ENCODE measurements at places on chromosomes 7 and 10. TPM values are rescaled to one million over a fixed set of nuclear protein-coding genes. Genes with fewer than 3 reads are reported as not detected.

Gene ARL5B
- polyA plus RNA-seq, result 45.6 TPM

Gene CPEB3
- polyA plus RNA-seq, result 4.0 TPM

- no peak for DNase-seq
Measured at GRCh38 chr7:92057375-92057774, 76.9 kb downstream of the CYP51A1 start.

DNA sequence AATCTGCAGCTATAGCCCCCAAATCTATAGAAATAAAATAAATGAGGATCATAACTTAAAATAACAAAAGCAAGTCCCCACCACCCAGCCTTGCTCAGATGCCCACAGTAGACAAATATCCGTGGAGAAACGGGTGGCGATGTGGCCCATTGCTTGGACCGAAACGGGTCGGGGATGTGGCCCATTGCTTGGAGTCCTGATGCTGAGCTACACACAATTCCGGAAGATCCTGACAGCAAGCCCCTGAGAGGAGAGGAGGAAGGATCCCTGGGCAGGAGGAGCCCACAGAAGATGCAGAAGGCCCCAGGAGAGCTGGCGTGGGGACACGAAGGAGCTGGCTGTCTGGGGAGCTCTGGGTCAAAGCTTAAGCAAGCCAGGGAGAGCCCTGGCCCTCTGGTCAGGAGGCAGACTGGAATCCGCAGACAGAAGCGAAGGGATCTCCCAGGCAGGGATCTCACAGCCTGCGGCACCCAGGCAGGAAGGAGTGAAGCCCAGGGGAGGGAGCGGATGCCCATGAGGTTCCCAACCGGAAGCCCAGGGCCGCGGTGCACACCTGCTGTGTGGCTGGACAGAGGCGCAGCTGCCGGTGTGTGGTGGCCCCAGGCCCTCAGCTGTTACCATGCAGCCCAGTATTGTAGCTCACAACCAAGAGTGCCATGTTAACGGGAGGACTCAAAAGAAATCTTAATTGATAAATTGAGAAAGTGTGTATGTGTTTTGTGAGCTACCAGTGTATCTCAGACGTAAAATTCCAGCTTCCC is 138.8 kb downstream of the ADARB2 start:
- DNase-seq, result no peak

DNA sequence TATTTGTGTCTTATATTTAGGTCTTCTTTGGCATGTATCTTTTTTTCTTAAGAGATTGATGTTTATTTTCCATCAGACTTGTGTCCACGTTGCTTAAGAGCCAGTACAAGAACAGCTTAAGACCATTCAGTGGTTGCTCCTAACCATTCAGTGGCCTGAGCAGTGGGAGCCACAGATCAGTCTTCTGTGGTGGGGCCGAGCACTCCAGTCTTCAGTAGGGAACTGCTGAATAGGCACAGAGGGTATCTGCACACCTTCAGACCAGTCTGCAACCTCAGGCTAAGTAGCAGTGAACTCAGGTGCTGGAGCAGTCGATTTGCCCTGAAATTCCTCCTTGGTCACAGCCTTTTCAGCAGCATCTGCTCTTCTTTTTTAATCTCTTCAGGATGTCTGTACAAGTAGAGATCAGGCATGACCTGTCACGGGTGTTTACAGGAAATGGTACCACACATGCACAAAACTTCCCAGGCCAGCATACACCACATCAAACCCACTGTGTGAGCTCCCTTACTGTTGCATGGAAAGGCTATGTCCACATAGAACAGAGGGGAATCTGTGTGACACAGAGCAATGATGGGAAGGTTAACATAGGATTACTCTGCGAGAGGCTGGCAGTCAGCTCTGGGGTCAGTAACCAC is 51.5 kb downstream of the FAM107B start:
- no peak for DNase-seq

GRCh38 chr7:140867467-140868462 is 57.0 kb downstream of the BRAF start:
- DNase-seq, result no peak
